ENCODE measurements at places on chromosomes 2 and 18. TPM values are rescaled to one million over a fixed set of nuclear protein-coding genes. Genes with fewer than 3 reads are reported as not detected.

The TSPYL6 gene
- total RNA-seq = not detected

The TDRD15 gene
- not detected for total RNA-seq

The SERPINE2 gene
- total RNA-seq = 16.2 TPM

The CAVIN2 gene
- 160 TPM for total RNA-seq

GRCh38 chr2:38070438-38070837 lies 5.5 kb downstream of the CYP1B1 start:
- H3K4me1 ChIP-seq = no peaks in the 10 kb centered on the region
- no peak for DNase-seq
- peaks cover 2% of the 10 kb centered on the region for H3K36me3 ChIP-seq
- peaks cover 34% of the 10 kb centered on the region for H3K27me3 ChIP-seq
- H3K4me3 ChIP-seq = no peak overlapping the region

- H3K36me3 ChIP-seq = no peaks in the 10 kb centered on the region
Observed at GRCh38 chr2:33786881-33787280, 187.8 kb upstream of the FAM98A start.

- H3K4me3 ChIP-seq = no peak overlapping the region
- no peaks in the 10 kb centered on the region for H3K27me3 ChIP-seq
- H3K36me3 ChIP-seq = no peaks in the 10 kb centered on the region
- no peak overlapping the region for H3K27ac ChIP-seq
- H3K4me1 ChIP-seq = no peaks in the 10 kb centered on the region
- DNase-seq = no peak
Observed at GRCh38 chr2:55357927-55358326, 61.7 kb downstream of the CCDC88A start.

DNA sequence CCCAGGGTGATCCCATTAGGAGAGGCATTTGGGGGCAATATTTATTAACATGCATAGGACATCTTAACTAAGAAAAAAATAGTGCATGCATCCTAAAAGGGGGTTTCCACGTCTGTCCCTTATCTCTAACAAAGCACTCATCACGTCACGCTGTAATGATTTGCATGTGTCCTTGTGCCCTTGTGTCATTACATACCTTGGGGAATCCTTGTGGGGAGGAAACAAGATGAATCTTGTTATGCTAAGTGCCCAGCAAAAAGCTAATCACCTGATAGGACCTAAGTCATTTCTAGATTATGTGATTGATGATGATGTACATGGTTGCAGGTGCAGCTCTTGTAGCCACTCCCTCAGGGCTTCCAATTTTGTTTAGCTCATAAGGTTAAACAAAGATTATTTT lies 250.9 kb downstream of the FBXO15 start:
- H3K27me3 ChIP-seq = no peaks in the 10 kb centered on the region
- no peak overlapping the region for H3K27ac ChIP-seq
- no peaks in the 10 kb centered on the region for H3K4me1 ChIP-seq
- no peak for DNase-seq
- no peaks in the 10 kb centered on the region for H3K36me3 ChIP-seq
- no peak overlapping the region for H3K4me3 ChIP-seq

DNA sequence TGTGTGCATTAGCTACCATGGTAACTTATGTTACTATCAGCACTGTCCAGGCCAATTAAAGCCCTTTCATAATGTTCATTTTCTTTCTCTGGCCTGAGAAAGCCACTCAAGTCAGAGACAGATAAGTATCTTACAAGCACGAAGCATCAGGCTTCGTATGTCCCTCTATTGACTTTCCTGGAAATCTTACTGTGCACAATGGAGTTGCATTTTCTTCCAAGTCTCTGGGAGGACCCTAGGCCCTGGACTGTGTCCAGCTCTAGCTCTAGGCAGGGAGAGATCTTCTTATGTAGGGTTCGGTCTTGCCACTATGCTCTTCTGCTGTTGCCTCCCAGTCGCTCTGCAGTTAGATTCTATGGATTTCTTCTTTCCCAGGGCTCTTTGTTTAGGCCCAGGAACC lies 40.0 kb upstream of the ITGA6 start:
- peak; percentile 60 for DNase-seq
- H3K4me1 ChIP-seq = peaks cover 4% of the 10 kb centered on the region
- H3K4me3 ChIP-seq = no peak overlapping the region
- no peaks in the 10 kb centered on the region for H3K27me3 ChIP-seq

GRCh38 chr2:143489145-143489544 lies 359.9 kb downstream of the ARHGAP15 start:
- H3K27ac ChIP-seq = no peak overlapping the region
- H3K27me3 ChIP-seq = no peaks in the 10 kb centered on the region
- no peaks in the 10 kb centered on the region for H3K4me1 ChIP-seq
- peaks cover 5% of the 10 kb centered on the region for H3K36me3 ChIP-seq
- no peak overlapping the region for H3K4me3 ChIP-seq

DNA sequence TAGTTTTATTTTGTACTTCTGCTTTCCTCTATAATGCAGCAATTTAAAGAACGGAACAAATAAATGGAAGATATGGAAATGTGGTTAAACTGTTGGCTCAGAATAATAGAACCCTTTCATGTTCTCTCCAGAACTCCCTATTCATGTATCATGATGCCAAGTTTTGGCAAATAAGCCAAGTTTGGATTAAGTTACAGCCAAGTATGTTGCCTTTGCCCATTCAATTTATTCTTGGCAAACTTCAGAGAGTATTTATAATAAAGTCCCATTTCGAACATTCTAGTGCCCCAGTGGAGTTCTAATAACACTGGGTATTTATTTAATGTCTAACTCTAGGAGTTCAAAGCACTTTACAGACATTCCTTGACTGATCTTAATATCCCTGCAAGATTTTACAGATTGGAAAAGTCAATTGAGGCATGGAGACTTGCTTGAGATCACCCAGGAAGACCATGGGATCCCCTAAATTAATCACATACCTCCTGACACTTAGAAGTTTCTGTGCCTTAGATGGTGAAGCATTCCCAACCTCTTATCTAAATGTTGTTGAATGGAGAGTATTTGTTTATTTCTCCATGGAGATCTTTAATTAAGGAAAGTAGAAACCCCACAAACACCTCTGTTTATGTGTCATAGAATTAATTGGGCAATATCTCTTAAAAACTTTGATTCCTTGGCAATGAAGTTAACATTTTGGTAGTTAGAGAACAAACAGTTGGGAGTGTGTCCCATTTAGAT lies 106.7 kb downstream of the ACKR3 start:
- peak; percentile 68 for DNase-seq
- no peak overlapping the region for H3K27ac ChIP-seq
- H3K27me3 ChIP-seq = no peaks in the 10 kb centered on the region
- H3K4me1 ChIP-seq = no peaks in the 10 kb centered on the region
- no peaks in the 10 kb centered on the region for H3K36me3 ChIP-seq

DNA sequence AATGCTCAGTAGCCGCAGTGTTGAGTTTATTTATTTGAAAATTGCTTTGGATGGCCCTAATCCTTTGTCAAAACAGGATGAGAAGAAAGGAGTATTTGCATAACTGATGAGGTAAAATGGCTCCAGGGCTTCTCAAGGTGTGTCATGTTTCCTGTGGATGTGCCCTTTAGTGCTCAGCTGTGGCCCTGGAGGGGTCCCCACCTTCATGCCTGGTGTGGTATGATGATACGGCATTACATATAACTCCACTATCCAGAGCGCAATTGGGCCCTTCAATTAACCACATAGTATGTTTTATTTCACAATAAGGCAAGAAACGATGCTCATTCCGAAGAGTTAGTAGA lies 39.8 kb upstream of the TMEM178A start:
- no peaks in the 10 kb centered on the region for H3K36me3 ChIP-seq
- H3K4me1 ChIP-seq = peaks cover 47% of the 10 kb centered on the region
- no peaks in the 10 kb centered on the region for H3K27me3 ChIP-seq
- H3K4me3 ChIP-seq = no peak overlapping the region
- no peak for DNase-seq
- H3K27ac ChIP-seq = no peak overlapping the region

- no peak overlapping the region for H3K4me3 ChIP-seq
- H3K27me3 ChIP-seq = no peaks in the 10 kb centered on the region
- H3K36me3 ChIP-seq = no peaks in the 10 kb centered on the region
- H3K27ac ChIP-seq = no peak overlapping the region
Observed at GRCh38 chr18:26262156-26262555, 35.9 kb downstream of the TAF4B start.

- H3K4me3 ChIP-seq = no peak overlapping the region
- DNase-seq = no peak
- no peaks in the 10 kb centered on the region for H3K36me3 ChIP-seq
- H3K4me1 ChIP-seq = peaks cover 14% of the 10 kb centered on the region
- no peaks in the 10 kb centered on the region for H3K27me3 ChIP-seq
Observed at GRCh38 chr2:151033271-151034248, 228.1 kb downstream of the RBM43 start.

GRCh38 chr2:58923869-58924268 lies 682.7 kb upstream of the FANCL start:
- no peak for DNase-seq
- H3K27ac ChIP-seq = no peak overlapping the region
- H3K4me3 ChIP-seq = no peak overlapping the region
- no peaks in the 10 kb centered on the region for H3K36me3 ChIP-seq
- no peaks in the 10 kb centered on the region for H3K27me3 ChIP-seq
- no peaks in the 10 kb centered on the region for H3K4me1 ChIP-seq

Data from lung (tissue), 17 donors.